Naive B cell (primary cell): ENCODE measurements at places on chromosomes 5 and 9.

DNA sequence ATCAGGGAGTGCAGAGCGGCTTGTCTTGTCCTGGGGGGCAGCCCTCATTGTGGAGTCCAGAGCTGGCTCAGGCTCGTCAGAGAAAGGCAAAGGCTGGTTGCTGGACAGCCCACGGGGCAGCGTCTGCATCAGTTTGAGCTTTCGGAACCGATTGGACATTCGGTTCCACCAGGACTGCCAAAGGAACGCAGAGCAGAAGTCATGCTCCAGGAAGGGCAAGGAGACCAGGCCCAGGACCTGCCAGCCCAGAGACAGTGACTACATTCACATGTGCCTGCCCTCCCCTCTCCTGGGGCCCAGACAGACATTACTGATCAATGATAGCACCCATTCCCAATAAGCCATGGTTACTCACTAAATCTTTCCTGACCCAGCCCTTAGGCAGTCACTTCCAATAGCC is 18.1 kb downstream of the ANKS6 start:
- no peak for DNase-seq

- DNase-seq: no peak
Observed at GRCh38 chr5:142911170-142911569, 141.0 kb downstream of the ARHGAP26 start.

DNA sequence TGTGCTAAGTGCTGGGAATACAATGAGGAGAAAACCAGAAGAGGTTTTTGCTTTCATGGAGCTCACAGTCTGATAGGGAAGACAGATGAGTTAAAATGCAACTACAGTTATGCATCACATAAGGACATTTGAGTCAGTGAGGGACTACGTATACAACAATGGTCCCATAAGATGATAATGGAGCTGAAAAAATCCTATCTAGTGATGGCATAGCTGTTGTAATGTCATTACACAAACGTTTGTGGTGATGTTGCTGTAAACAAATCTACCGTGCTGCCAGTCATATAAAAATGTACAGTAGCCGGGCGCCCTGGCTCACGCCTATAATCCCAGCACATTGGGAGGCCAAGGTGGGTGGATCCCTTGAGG is 110.1 kb upstream of the RAD23B start:
- no peak for DNase-seq

GRCh38 chr5:126377424-126377823 is 45.8 kb upstream of the GRAMD2B start:
- DNase-seq: no peak

GRCh38 chr5:14309878-14310531 is 166.9 kb downstream of the TRIO start:
- DNase-seq: no peak
